GM12892 (cell line): ENCODE measurements at places on chromosomes 11 and 22.

- no peak for DNase-seq
Measured at GRCh38 chr11:124209824-124210357, 26.7 kb downstream of the OR10D3 start.

DNA sequence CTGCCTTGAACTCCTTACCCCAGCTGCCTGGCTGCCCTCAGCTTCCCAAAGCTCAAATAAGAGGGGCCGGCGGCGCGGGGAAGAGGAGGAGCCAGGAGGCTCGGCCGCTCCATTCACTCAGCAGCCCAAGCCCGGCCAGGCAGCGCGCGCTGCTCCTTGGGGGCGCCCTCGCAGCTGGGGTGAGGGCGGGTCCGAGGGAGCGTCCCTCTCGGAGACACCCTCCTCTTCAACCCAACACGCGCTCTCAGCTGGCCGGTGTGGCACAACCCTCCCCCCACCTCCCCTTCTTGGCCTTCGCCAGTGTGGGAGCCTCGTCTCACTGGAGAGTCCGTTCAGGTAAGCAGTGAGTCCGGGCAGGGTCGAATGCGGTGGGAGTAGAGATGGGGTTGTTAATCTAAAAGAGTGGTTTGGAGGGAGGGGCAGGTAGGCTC, at the start of gene WT1:
Gene WT1 (minus strand): TSS at position 29 of the 431 bp plus-strand sequence.
- DNase-seq: no peak

- DNase-seq: no peak
Measured at GRCh38 chr11:67423466-67423865, 4.8 kb upstream of the RPS6KB2 start.

GRCh38 chr22:32619614-32620426, 145.2 kb downstream of the FBXO7 start:
- no peak for DNase-seq

GRCh38 chr22:42910221-42910942, 53.3 kb upstream of the ARFGAP3 start:
- DNase-seq: no peak

- DNase-seq: no peak
Measured at GRCh38 chr11:66391322-66391721, 19.8 kb upstream of the SLC29A2 start.

DNA sequence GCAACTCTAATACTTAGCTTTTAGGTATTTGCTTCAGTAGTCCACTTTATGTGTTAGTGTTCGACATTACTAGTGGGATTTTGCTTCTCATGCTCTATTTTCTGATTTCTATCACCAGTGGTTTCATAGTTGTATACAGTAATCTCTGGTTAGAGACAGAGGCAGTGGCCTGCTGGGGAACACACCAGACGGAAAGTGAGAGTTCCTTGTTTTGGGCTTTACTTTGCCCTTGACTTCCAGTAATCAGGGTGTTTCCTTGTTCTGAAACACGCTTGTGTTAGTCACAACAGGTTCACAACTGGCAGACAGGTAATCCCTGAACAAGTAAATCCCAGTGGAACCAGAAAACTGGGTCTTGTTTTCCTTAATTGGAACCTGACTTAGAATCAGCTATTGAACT, 56.0 kb downstream of the PACS1 start:
- DNase-seq: no peak

GRCh38 chr11:2389377-2390026, 11.0 kb upstream of the TSSC4 start:
- no peak for DNase-seq

GRCh38 chr11:119434591-119435330, 11.8 kb upstream of the THY1 start:
- no peak for DNase-seq

GRCh38 chr22:20015971-20016733, 471 bp downstream of the ARVCF start:
- DNase-seq: no peak

GRCh38 chr22:24053481-24054226, 42.5 kb downstream of the CABIN1 start:
- peak; percentile 32 for DNase-seq

DNA sequence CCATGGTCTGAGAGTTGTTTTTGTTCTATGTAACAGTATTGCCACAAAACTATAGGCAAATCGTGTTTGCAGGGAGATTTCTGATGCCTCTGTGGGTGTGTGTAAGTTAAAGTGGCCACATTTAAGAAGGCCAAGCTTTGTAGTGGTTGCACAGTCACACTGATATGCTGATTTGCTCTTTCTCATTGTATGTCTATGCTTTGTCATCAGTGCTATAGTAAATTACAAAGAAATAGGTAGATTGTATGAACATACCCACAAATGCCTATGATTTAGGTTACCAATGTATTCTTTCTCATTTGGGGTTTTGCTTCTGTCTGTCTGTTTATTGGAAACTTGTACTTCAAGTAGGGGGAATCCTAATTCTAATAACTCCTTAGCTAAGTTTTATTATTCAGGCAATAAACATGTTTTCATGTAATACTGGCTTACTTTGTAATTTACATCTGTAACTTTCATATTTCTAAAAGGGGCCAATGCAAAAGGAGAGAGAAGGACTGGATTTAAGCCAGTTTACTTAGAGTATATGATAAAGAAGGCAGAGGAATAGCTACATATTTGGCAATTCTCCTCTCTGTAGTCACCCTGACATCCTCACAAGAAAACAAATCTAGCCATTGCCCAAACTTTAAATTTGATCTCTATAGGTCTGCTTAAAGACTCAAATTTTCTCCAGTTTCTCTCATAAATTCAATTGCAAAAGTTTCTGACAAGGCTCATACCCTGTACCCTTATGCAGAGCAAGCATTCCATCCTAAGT, 2.0 kb downstream of the FIBIN start:
- no peak for DNase-seq

GRCh38 chr11:128762031-128762430, 68.2 kb downstream of the FLI1 start:
- no peak for DNase-seq

DNA sequence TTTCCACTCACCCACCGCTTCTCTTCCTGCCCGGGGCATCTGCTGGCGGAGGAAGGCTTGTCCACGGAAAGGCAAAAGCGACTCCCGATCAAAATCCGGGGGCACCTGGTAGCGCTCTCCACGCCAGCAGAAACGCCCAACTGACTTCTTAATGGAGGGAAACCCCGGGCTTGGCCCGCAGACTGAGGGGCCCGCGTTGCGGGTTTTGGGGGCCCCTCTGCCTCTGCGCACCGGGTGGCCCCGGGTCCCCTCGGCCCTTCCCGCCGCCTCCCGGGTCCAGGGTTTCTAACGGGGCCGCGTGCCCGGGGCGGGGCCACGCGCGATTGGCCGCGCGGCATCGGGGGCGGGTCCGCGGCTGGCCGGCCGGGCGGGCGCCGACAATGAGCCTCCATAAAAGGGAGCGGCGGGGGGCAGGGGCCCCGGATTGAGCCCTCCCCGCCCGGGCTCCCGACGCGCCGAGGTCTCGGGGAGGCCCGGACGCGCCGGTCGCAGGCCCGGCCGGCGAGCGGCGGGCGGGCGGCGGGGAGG, at the start of gene SPINDOC:
Gene SPINDOC (plus strand): TSS at position 422 of the 528 bp plus-strand sequence. CDS start 231 bp downstream, outside the sequence.
- peak; percentile 93 for DNase-seq

DNA sequence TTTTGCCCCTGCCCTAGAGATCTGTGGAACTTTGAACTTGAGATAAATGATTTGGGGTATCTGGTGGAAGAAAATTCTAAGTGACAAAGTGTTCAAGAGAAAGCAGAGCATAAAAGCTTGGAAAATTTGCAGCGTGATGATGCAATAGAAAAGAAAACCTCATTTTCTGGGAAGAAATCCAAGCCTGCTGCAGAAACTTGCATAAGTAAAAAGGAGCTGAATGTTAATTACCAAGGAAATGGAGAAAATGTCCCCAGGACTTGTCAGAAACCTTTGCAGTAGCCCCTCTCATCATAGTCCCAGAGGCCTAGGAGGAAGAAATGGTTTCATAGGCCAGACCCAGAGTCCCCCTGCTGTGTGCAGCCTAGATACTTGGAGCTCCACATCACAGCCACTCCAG, 686.9 kb downstream of the FAM181B start:
- DNase-seq: no peak

GRCh38 chr22:39913321-39913720, 12.4 kb downstream of the GRAP2 start:
- DNase-seq: no peak

DNA sequence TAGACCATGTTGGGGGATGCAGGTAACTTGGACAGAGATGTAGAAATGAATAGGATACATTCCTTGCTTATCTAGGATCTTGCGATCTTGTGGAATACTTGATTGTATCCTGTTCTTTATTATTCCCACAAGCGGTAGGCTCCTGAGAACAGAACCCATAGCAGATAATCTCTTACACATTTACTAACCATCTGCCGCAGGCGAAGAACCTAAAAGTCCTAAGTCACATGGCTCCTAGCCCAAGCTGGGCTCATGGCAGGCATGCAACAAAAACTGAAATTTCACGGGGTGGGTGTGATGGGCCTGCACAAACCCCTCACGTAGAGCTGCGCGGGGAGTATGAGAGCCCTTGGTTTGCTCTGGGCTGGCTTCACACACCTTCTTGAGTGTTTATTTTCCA, 177.4 kb upstream of the NECTIN1 start:
- no peak for DNase-seq

DNA sequence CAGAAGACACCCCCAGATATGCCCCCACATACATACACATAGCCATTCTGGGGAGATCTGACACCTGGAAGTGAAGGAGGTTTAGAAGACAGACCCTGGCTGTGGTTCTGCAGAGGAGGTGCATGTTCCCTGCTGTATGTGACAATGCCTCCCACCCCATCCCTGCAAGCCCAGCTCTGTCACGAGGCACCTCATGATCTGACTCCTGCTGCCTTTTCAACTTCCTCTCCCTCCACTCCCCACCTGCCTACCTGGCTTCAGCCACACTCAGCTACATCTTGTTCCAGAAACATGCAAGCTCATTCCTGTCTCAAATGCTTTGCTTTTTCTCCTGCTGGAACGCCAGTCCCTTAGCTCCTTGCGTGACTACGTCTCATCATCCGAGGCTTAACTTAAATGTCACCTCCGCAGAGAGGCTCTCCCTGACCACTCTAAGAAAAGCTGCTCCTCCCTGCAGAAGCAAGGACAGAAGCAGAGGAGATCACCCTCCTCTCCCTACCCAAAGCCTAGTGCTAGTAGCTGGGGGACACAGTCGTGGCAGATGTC, 114.5 kb downstream of the FEZ1 start:
- no peak for DNase-seq

DNA sequence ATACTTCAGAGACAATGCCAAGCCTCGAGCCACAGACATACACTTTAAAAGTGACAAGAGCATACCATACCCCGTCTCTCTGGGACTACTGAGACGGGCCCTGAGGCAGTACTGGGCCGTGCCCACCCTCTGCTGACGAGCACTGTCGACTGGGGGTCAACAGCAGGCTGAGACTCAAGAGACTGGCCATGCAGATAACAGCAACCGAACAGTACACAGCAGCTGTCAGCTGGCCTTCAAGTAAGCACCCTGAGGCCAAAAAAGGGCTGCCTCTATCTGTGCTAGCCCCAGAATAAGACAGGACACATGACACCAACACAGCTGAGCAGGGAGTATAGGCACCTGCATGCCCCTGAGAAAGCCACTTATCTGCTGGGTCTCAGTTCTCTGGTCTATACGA, 18.9 kb upstream of the TMEM121B start:
- no peak for DNase-seq

- no peak for DNase-seq
Measured at GRCh38 chr22:48321986-48322545, 1505.6 kb downstream of the BRD1 start.

GRCh38 chr22:39543095-39543494, 10.5 kb upstream of the RPS19BP1 start:
- no peak for DNase-seq

DNA sequence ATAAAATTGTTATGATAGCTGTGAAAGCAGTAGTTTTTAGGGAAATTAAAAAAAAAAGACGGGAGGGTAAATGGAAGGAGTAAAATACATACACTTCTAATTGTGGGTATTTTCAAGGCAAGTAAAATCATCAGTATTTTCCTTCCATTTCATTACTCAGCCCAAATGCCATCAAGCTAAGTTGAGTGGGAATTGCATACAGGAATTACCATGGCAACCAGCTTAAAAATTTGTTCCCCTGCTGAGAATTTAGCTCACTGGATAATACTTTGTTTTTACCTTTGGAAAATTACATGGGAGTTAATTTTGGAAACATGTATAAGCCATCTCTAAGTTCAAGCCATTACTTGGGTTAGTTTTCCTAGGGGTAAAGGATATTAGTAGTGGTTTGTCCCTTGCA, 1873.4 kb downstream of the LRRC4C start:
- no peak for DNase-seq

GRCh38 chr11:10895285-10895684, 37.4 kb upstream of the ZBED5 start:
- no peak for DNase-seq

DNA sequence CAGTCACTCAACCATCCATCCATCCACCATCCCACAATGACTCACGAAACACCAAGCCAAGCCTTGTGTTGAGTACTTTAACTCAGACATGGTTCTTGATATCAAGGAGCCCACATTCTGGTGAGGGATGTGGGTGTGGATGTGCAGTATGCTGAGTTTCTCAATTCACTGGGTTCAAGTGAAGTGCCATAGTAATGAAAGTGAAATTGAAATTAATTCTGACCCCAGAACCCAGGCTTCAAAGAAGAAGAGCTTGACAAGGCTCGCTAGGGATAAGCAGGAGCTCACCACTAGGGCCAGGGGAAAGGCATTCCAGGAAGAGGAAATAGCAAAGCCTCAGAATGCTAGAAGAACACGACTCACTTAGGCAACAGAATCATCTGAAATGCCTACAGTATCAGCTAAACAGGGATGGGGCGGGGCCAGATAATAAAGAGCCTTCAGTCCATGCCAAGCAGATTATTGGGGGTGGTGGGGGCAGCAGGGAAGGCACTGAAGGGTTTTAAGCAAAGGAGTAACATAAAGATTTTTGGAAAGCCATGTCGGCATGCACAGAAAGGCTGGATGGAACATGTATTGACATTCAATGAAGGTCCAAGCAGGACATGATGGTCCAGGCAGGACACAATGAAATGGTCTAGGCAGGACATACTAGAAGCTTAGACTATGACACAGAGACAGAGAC, 37.2 kb downstream of the RTL6 start:
- DNase-seq: no peak

DNA sequence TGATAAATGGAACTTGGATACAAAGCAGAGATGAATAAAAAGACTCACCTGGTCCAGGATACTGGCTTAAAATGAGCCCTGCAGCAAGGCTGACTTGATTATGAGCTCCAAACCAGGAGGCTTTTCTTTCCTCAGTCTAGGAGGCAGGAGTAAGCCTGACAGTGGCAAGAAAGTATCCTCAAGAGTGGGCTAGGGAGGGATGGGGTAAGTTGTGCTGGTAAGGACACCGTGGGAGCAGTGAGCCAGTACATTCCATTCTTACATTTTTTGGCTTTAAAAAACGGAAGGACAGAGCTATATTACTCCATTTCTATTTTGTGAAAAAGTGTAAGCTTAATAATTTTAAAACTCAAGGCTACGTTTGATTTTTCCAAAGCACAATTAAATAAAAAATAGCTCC, 187.1 kb upstream of the DDI1 start:
- DNase-seq: no peak

- no peak for DNase-seq
Measured at GRCh38 chr11:861105-861479, 18.4 kb downstream of the TSPAN4 start.

DNA sequence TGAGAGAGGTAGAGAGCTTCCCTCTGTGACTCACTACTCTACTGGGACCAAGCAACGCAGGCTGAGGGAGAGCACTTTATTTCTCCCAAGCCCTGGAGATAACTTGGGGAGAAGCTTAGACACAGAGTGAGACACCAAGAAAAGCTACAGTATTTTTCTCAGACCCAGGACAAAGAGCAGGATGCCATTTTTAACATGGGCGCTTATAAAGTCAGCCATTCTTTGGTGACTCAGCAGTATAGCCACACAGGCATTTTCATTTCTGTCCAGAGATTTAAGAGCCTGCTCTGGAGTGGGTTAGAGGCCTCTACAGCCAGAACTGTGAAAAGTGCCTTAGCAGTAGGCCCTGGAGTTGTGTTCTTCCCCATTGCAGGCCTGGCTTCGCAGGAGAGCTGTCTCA, 55.0 kb upstream of the GLYAT start:
- DNase-seq: no peak
